ENCODE measurements at places on chromosomes 7 and 10.
A peak's percentile ranks its signal among the peaks of the same experiment; 100 is the strongest.

- DNase-seq = no peak
These were observed 93.8 kb downstream of the GAD2 start for GRCh38 chr10:26310361-26310760.

DNA sequence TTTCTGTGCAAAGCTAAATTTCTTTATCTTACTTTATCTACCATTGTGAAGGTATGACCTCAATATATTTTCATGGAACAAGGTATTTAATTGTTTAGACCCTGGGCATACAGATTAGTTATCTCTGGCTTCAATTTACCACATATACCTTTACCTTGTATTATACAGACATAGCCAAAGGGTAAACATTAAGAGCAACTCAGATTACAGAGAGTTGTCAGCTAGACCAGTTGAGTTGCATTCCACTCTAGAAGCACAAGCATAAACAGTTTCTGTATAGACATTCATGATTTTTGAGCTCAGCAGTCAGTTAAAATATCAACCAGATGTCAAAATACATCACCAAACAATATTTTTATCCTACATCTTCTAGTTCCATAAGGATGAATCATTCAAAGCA lies 857.3 kb upstream of the ZWINT start:
- DNase-seq = no peak

- DNase-seq = peak; percentile 47
These were observed 37.2 kb upstream of the CDH23 start for GRCh38 chr10:71359364-71360046.

- no peak for DNase-seq
These were observed 30.7 kb downstream of the NUDT5 start for GRCh38 chr10:12165036-12165435.

- DNase-seq = no peak
These were observed 9.7 kb downstream of the PUS7 start for GRCh38 chr7:105512415-105512814.

DNA sequence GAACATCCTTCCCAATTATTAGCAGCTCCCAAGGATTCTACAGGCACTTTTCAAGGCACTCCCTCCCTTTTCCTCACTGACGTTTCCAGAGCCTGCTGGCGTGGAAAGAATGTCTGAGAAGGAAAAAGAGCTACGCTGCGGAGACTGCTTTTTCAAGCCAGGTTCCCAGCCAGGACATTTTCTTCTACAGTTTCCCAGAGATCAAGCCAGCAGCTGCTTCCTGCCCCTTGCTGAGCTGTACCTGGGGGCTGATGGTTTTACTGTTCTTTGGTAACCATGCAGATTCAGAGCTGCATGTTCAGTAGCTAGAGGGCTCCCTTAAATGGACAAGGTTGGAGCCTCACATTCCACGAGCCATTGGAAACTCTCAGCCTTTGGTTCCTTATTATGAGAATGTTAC lies 133.4 kb downstream of the EVX1 start:
- no peak for DNase-seq

DNA sequence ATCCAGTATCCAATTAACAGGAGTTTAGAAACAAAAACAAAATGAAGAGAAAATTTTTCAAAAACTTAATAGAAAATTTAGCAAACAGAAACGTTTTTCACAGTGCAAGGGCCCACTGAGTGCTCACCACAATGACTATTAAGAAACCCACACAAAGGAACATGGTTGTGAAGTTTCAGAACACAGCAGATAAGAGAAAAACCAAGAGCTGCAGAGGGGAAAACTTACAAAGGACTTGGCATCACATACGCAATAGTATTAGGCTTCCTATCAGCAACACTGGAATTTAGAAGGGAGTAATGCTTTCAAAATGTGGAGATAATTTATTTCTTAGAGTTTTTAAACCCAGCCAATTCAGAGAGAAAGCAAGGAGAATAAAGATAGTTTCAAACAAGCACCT lies 1.7 kb upstream of the C7orf25 start:
- DNase-seq = peak; percentile 88

DNA sequence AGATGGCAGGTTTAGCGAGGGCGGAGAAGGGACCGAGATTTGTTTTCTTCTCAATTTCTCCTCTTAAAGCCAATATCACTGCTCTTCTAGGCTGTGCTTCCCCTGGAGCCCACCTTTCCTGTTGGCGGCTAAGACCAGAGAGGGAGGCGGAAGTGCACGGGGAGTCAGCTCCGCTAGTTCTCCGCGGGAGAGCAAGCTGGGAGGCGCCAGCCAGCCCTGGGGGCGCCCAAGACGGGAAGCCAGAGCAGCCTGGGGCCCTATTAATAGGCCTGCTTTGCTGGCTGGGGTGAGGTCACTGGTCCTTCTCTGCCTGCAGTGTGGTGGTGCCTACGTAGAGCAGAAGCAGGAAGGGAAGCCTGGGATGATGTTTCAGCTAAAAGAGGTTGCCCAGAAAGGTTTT lies 61.6 kb downstream of the LSM5 start:
- DNase-seq = no peak

- DNase-seq = peak; percentile 76
These were observed 328.9 kb upstream of the KCND2 start for GRCh38 chr7:119943942-119944600.

GRCh38 chr7:14501436-14501835 lies 401.1 kb downstream of the DGKB start:
- no peak for DNase-seq

DNA sequence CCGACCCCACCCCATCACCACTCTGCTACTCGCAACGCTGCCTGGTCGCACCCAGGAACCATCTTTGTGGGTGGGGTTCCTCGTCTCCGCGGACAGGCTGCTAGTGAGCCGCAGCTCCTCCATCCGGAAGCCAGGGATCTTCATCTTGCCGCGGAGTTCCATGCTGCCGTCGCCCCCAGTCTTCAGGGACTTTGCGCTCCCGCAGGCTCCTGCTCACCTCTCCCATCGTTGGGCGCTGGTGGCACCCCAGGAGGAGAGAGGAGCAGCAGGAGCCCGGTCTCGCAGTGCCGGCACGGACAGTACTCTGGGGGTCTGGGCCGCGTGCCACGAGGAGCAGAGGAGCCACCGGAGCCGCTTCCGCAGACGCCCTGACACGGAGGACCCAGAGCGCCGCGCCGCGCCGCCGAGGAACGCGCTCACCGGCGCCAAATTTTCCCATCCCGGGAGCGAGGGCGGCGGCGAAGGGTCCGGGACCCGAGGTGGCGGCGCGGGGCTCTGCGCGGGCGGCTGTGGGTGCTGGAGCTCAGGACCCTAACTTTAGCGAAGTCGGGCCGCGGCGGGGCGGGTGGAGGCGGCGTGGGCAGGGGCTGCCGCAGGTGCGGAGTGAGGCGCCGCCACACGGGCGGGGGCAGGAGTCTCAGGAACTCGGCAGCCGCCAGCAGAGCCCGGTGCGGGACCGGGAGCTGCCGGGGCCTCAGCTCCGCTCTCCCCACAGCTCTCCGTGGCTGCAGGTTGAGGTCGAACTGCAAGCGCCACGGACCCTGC lies 750.1 kb upstream of the SORCS1 start:
- DNase-seq = peak; percentile 3

GRCh38 chr7:138745189-138745588 lies 44.0 kb upstream of the SVOPL start:
- no peak for DNase-seq

DNA sequence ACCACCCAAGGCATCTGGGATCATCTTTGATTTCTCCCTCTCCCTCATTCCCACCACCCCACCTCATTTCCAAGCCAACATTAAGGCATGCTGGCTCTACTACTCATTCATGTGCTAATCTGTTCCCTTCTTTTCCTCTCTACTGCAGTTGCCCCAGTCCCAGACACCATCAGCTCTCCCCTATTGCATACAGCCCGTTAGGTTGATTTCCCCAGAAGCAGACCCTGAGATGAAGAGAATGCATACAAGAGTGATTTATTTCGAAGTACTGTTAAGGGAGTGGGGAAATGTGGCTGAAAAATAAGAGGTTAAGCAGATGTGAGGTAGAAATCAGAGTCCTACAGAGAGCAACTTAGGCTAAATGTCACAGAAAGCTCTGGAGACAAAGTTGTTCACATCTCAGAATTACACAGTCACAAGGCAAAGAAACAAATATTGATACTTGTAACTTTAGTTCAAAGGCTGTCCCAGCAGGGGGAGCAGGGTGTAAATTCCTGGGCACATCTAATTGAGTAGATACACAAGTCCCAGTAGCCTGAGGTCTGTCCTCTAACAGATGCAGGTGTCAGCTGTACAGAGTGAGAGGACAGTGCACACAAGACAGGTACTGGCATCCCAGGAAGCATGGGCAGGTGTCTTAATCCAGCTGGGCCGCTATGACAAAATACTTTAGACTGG lies 20.9 kb downstream of the AKR1D1 start:
- peak; percentile 75 for DNase-seq

DNA sequence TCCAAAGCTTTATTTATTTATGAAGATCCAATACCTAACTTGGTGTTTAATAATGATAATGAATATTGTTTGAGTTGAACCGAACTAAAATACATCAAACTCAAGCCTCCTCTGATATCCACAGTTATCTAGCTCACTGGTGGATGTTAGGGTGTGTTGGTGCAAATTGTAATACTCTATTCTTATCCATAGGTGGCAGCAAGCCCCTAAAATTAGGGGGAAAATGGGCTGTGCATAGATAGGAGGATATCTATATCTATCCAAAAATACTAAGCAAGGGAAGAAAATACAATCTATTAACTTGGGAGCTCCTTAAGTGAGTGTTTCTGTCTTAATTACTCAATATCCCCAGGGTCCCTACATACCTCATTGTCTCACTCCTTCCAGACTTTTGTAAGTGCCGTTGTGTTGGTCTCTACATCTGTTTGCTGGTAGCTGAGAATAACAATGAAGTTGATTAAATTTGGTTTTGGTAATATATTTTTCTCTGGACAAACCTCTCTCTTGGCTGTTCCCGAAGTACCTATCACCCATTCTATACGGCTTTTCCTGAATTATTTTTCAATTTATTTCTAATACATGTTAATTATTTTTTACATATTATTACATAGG lies 55.0 kb upstream of the VWDE start:
- DNase-seq = peak; percentile 78

GRCh38 chr10:101162677-101163076 lies 31.6 kb downstream of the TLX1 start:
- no peak for DNase-seq

GRCh38 chr7:2438186-2438585 lies 34.8 kb downstream of the CHST12 start:
- no peak for DNase-seq

GRCh38 chr10:58820861-58821751 lies 308.4 kb downstream of the BICC1 start:
- DNase-seq = no peak

DNA sequence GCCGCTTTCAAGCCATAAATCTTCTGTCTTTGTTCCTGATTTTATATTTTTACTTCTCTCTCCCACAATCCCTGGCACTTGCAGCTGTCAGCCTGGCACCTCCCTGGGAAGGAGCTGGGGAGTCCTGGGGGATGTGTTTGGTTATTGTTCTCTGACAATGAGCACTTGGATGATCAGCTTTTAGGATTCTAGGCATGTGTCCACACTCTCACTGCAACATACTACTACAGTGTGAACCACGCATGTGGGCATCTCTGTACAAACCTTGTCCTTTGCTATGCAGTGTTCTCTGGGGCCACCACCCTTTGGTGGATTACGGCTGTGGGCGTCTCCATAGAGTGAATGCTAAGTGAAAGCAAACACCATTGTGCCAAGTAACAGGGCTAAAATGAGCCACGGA lies 168.4 kb upstream of the KMT2E start:
- DNase-seq = no peak

GRCh38 chr7:38070718-38071117 lies 107.3 kb upstream of the STARD3NL start:
- peak; percentile 59 for DNase-seq

DNA sequence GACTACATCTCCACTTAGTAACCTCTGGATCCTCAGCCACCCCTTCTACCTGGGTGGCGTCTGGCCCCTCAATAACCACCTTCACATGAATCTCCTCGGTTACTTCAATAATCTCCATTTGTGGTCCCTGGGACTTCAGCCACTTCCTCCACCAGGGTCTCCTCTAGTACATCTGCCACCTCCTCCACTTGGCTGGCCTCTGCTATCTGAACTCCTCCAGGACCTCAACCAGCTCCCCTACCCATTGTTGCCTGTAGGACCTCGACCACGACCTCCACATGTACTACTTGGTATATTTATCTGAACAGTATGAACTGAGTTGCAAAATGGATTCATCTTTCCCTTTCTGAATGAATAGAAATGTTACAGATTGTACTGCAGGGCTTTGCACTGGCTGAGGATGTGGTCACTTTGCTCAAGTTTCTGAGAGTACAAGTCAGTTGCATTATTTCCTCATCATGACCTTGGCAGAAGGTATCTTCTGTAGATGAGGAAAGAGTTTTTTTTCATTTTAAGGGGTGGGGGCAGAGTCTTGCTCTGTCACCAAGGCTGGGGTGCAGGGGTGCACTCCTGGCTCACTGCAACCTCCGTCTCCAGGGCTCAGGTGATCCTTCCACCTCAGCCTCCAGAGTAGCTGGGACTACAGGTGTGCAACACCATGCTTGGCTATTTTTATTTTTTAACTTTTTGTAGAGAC lies 36.0 kb downstream of the MAT1A start:
- peak; percentile 65 for DNase-seq

DNA sequence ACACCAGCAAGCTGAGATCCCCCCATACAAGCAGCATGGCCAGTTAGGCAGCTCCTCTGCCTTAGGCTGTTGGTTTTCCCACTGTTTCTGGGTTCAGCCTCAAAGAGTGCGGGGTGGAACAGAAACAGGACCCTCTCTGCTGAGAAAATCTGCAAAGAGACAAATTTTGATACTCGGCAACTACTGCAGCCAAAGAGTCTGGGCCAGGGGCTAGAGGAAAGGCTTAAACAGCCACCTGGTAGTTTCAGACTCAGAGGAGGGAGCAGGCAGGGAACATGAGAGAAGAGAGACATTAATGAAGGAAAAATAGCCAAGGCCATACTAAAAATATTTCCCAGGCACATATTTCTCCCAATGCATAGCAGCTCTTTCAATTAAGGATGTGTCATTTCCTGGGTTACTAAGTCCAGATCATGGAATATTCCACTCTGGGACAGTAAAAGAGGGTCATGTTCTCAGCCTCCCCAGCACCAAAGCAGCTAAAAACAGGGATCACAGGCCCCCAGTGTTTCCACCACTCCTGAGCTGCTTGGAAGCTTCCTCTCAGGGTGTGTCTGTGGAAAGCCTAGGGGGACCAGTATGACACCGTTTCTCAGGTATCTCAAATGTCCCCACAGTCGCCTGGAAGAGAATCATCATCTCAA lies 29.8 kb downstream of the PDLIM1 start:
- DNase-seq = no peak

DNA sequence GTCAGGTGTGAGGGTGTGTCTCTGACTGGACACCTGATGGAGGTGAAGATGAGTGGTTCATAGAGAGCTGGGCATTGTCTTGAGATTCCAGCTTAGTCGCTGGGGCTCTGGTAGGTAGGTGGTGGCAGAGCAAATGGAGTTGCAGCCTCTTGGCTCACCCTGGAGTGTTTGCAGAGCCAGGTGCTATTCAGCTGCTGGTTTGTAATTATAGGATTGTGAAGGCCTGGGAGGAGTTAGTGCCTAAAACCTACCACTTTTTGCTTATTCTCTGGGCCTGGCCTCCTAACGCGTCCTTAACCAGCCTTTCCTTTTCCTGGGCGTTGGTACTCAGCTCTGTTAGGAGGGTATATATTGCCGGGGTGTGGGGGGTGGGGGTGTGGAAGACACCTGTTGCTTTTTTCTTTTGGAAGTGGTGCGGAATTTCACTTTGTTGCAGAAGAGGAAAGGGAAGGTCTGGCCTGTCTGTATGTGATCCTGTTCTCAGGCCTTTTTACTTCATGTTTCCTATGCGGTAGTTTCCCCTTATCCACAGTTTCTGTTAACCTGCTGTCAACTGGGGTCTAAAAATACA lies 3.2 kb downstream of the PPRC1 start:
- no peak for DNase-seq

- DNase-seq = peak; percentile 52
These were observed 6.5 kb downstream of the MNX1 start for GRCh38 chr7:157003756-157004520.

GRCh38 chr7:129308047-129308446 lies 83.2 kb downstream of the AHCYL2 start:
- DNase-seq = peak; percentile 25
